ENCODE measurements at places on chromosomes 5 and 9.

DNA sequence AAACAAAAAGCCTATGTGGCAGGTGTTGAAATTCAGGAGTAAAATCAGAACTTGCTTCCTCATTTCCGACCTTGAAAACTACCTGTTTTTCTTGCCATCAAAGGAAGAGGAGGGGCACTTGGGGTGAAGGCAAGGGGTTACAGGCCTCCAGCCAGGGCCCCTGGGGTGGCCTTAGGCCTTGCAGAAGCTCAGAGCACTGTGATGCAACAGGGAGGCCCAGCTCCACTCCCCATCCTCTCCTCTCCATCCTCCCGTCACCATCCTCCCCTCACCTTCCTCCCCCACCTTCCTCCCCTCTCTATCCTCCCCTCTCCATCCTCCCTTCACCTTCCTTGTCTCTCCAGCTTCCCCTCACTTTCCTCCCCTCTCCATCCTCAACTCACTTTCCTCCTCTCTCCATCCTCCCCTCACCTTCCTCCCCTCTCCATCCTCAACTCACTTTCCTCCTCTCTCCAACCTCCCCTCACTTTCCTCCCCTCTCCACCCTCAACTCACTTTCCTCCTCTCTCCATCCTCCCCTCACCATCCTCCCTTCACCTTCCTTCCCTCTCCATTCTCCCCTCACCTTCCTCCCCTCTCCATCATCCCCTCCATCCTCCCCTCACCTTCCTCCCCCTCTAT is 111.6 kb downstream of the WNK2 start:
- no peak for DNase-seq

GRCh38 chr5:149902177-149902576 is 42.4 kb downstream of the PDE6A start:
- no peak for DNase-seq

DNA sequence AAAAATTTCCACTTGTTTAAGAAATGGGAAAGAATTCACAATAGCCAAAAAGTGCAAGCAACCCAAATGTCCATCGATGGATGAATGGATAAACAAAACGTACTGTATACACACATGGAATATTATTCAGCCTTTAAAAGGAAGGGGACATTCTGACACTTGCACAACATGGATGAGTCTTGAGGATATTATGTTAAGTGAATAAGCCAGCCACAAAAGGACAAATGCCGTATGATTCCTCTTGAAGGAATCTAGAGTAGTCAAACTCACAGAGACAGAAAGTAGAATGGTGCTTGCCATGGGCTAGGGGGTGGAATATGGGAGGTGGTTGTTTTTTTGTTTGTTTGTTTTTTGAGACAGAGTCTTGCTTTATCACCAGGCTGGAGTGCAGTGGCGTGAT is 3.8 kb upstream of the ATP6V0E1 start:
- no peak for DNase-seq

DNA sequence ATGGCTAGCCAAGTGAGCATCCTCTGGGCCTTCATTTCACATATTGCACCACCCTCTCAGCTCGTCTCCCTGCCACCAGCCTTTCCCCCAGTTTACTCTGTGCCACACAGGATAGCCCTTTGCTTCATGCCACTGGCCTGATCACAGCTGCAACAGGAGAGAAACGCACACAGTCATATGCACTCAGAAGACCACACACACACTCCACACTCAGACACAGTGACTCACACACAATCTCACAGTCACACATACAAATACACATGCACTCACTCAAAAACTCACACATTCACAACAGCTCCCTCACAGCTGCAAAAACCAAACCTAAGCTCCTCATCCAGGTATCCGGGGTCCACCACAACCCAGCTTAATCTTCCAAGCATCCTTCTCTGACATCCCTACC is 38.7 kb downstream of the TTC39B start:
- DNase-seq = no peak

- no peak for DNase-seq
These were observed 251.8 kb upstream of the DMRT1 start for GRCh38 chr9:589723-590122.

DNA sequence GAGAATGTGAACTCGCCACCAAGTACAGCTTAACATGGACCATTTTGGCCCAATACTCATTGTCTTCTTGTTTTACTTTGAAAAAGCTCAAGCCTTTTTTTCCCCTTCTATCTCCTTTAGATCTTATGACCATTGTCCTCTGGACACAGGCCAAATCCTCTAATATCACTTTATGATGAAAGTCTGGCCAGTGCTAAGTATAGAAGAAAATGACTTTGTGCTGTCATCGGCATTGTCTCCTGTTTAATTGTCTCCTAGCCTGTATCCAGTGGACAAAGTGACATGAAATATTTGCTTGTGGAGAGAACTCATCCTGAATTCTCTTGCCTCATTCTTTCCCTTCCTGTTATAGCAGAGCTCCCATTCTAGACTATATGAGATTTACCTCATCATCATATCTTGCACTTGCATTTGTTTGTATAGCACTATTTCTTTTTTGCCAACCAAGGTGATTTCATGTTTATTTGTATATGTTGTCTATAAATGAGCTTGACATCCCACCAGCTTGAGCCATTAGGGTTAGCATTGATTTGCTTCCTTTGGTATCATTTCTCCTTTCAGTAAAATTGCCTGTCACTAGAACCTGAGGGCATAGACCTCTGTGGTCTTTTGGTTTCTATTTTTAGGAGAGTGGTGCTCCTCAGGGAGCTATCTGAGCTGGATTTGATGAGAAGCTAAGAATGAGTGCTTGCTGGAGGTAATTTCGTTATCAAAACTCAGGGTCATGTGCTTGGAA is 18.8 kb upstream of the TNFAIP8 start:
- no peak for DNase-seq

GRCh38 chr5:142290577-142291299 is 34.1 kb downstream of the SPRY4 start:
- no peak for DNase-seq

DNA sequence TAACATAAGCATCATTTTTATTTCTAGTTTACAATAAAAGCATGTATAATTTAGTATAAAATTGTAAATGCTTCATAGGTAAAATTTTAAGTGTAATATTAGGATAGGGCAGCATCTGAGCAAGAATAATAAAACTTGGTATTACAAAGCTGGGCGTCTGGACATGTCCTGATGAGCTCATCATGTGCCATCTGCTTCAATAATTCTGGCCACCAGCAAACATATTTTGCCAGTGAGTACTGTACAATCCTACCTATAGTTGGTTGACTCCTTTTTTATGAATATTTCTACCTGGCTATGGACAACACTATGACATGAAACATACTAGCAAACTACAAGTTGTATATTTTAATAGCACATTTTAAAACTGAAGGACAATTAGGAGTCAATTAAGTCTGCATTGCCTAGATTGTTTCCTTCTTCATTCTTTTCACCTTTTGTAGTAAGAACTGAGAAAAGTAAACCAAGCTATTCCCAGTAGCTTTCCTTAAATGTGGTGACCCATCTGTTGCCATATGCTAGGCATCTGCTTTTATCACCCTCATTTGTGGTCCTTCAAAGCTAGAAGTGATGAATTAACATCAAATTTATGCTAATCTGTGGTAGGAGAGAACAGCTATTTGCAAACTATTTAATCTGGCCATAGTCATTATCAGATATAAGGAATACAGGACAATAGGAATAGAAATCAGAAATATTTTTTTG is 23.4 kb downstream of the LURAP1L start:
- no peak for DNase-seq

GRCh38 chr5:7272408-7272965 is 123.5 kb upstream of the ADCY2 start:
- DNase-seq = no peak

GRCh38 chr9:131651599-131651998 is 88.3 kb downstream of the RAPGEF1 start:
- no peak for DNase-seq

DNA sequence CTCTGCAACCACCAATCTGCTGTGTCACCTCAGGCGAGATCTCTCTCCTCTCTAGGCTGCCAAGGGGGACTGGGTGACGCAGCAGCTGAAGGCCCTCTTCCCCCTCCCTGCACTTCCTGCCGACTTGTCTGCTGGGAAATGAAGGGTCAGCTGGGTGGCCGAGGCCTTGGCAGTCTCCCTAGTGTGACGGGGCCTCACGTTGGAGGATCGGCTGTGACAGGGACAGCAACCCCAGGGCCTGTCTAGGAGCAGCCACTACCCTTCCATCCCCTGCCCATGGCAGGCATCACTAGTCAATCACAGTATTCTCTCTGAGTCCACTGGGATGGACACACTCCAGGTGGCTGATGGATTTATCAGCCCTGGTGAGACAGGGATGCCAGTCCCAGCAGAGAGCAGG is 107.3 kb upstream of the SARDH start:
- no peak for DNase-seq
